Astrocyte of the spinal cord (primary cell): ENCODE measurements at places on chromosomes 2 and 18.

GRCh38 chr18:57409650-57410049 lies 25.5 kb upstream of the ONECUT2 start:
- no peak for DNase-seq

DNA sequence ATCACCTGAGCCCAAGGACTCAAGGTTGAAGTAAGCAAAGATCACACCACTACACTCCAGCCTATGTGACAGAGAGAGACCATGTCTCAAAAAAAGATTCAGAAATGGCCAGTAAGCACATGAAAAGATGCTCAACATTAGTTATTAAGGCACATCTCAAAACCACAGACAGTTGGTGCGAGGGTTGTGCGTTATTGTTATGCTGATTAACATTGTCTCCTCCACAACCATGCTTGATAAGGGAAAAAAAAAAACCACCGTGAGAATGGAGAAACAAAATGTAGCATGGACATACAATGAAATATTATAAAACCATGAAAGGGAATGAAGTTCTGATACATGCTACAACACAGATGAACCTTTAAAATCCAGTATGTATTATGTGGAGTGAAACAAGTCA lies 27.3 kb downstream of the MOB4 start:
- no peak for DNase-seq

DNA sequence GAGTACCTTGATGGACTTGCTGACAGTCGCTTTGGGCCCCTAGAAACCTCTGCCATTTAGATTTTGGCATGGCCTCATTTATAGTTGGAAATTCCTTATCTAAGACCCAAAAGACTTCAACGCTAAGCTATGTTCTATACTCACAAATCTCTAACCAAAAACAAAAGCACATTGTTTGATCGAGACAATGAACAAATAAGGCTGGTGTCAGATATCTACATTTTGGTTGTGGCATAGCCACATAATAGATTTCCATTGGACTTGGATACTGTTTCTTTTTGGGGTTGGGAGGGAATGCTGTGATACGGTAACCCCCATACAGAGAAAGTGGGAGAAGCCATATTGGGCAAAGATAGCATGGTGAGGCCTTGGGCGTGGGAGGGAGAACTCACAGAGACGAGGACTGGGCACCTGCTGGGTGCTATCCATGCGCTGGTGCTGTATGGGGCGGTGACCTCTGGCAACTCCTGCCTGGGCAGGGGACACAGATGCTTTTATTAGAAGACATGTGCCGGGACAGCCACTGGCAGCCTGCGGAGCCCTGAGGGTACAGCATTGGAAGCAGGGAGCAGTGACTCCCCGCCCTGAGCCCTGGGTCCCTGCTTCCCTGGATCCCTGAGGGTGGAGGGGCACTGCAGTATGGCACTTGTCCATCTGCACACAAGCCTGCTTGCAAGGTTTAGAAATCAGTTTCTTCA lies 97.1 kb downstream of the ASAP2 start:
- no peak for DNase-seq

DNA sequence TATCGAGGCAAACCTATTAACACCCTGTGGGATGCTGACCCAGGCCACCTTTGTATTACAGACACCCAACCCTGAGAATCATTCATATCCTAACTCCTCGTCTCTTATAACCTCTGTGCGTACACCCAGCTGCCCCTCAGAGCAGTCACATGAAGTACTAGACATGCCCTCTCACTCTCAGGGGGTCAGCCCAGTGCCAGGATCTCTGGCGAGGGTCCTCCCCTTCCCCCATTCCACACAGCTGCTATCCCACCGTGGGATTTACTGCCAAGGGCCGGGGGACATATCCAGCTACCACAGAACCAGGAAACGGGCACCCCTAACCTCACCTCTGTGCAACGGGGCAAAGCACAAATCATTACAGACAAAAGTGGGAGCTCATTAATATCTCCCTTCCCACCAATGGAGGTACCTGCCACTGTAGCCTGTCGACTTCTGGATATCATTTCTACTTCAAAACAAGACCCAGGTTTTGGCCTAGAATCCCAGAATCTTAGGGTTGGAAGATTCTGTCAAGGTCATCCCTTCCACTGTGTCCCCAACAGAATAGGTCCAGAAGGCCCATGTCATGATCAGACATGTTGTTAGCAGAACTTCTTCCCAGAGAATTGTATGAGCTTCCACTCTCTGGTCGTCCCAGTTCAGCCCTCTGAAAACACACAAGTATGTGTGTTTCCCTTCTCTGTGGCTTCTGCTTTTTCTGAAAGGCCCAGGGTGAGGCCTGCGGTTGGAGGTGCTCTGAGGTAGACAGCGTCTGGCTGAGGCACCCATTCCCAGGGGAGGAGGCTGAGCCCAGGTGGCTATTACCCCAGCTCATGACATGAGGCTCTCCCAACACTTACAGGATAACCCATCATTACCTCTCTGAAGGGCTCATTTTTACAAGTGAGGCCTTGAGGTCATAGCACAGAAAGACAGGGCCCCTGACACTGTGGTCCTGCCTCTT lies 1.7 kb downstream of the TMBIM1 start:
- DNase-seq = no peak

GRCh38 chr2:102540882-102541281 lies 67.9 kb downstream of the SLC9A4 start:
- DNase-seq = no peak

DNA sequence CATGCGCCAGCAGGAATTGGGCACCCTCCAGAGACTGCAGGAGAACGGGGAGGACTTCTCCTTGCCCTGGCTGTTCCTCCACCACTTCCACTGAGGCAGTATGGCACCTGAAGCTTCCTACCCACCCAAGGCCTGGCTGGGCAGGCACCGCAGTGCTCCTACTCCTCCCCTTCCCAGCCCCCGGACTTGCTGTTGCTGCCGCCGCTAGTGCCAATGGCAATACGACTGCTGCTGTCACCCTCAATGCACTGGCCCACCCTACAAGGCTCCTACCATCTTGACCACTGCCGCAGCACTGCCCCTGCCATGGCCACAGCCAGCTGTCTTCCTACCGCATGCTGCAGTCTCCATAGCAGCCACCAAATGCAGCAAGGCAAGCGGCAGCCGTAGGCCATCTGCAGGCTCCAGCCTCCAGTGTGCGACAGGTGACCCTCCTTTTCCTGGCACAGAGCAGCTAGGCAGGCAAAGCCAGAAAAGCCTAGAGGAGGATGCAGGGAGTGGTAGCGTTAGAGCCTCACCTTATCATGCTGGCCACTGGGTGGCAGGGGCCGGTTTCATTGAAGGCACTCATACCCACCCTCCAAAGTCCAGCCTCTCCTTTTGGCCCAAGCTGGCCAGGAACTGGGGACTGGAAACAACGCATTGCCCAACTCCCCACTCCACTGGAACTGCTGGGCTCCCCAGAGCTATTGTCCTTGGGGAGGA lies 47.4 kb upstream of the ANKRD62 start:
- no peak for DNase-seq

DNA sequence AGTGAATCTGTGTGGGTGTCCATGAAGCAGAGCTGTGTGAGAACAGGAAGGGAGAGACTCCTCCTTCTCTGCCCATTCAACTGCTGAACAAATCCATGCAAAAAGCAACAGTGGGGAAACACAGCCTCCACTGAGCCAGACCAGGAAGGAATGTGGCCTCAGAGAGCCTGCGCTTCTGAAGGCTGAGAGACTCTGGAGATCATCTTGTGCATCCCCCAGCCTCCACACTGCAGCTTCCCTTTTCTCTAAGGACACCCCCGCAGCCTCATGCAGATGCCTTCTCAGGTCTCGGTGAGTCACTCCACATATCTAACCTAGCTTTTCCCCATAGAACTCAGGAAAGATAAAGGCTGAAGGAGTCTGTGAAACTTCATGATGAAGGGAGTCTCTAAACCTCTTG lies 402.9 kb downstream of the TNS1 start:
- no peak for DNase-seq
